ENCODE measurements at places on chromosomes 3 and 15.

- DNase-seq: no peak
Measured at GRCh38 chr15:32099097-32099785, 68.9 kb downstream of the CHRNA7 start.

DNA sequence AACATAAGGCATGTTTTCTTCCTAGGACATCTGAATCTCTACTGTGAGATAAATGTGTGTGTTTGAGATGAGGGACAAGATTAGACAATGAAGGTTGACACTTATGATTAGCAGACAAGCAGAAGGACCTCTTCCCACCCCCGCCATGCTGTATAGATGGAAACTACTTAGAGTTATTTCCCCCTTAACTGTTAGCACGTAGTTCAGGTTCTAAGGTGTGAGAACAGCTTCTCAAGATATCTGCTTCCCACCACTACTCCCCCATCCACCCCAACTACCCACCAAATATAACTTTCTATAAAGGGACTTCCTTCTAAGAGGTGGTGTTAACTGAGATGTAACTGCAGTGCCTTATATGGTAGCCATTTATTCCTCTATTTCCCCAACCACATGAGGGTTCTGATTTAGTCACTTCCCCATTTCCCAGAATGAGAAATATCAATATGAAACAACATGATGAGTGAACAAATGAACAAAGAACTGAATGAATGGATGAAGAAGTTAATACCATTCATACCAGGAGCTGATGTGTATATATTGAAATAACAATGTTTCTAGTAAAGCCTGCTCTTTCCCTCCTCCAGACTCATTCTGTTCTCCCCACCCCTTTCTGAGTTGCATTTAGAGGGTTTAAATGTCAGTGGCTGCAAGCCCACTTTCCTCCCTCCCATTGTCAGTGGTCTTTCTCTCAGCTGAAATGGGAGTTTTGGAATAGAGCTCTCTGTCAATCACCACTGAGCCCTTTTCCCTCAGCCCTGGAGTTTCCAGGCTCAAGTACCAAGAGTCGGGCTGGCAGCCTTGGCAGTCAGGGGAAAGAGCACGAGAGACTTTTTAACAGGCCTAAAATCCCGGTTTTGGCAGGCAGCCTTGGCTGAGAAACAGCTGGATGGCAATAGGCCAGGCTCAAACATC, 7.7 kb upstream of the RFTN1 start:
- DNase-seq: no peak

GRCh38 chr3:148101061-148101460, 596.6 kb upstream of the AGTR1 start:
- DNase-seq: peak; percentile 8

DNA sequence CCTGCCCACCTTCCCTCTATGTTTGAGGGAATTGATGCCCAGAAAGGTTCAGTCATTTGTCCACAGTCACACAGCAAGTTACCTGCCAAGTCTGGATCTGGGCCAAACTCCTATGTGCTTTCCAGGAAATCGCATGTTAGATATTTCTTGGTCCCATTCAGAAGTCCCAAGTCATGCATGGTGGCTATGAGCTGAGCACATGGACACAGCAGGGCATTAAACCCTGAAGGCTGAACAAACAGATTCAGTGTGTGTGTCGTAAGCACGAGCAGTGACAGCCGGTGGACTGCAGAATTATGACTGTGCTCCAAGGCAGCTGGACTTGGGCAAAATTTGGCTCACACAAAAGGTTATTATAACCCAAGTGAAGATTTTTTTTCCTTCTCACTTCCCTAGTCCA, 11.4 kb upstream of the SLC6A6 start:
- peak; percentile 36 for DNase-seq

- DNase-seq: no peak
Measured at GRCh38 chr3:71447197-71447596, 136.3 kb downstream of the FOXP1 start.

DNA sequence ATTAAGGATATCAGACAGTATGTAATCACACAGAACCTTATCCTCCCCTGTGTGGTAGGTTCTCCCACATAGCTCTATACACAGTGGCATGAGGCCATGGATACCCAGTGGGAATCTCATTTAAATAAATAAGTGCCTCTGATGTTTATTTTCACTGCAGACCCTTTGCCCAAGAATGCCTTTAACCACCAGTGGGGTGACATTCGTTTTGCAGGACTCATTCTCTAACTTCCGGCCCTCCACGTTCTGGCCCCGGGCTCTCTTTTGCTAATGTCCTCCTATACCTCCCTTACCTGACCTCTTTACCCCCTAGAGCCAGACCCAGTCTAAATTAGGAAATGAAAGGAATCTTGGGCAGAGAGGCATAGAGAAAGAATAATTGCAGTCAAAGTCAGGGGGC, 8.3 kb downstream of the CCDC80 start:
- no peak for DNase-seq

Data from ELR (cell line).